ENCODE measurements at places on chromosomes 7 and 10.

DNA sequence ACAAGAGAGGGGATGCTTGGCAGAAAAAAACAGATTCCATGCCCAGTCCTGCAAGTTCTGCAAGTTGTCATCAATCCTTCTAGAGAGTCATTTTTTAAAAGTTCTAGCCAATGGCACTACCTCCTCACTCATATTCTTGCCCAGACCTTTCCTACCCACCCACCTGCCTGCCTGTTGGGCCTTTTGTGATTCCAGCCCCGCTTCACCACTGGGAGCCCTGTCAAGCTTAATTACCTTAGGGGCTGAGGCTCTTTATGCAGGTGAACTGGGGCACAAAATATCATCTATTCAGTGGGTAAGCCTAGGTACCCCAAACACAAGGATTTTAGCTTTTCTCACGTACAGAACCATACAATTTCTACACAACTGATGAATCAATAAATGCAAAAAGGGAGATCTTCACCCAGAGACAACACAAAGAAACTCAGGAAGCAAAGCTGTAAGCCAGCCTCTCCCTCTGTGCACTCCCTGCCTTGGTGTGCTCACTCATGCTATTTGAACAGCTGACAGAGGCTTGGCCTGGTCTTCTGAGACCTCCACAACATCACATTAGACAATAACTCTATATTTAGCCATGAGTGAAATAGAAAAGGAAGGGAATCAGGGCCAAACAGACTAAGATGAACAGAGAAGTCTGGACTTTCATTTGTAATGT is 222.6 kb downstream of the HTR7 start:
- no peak for DNase-seq

GRCh38 chr7:108063520-108063933 is 60.6 kb upstream of the LAMB1 start:
- no peak for DNase-seq

GRCh38 chr10:114632869-114633715 is 25.0 kb downstream of the ABLIM1 start:
- no peak for DNase-seq

DNA sequence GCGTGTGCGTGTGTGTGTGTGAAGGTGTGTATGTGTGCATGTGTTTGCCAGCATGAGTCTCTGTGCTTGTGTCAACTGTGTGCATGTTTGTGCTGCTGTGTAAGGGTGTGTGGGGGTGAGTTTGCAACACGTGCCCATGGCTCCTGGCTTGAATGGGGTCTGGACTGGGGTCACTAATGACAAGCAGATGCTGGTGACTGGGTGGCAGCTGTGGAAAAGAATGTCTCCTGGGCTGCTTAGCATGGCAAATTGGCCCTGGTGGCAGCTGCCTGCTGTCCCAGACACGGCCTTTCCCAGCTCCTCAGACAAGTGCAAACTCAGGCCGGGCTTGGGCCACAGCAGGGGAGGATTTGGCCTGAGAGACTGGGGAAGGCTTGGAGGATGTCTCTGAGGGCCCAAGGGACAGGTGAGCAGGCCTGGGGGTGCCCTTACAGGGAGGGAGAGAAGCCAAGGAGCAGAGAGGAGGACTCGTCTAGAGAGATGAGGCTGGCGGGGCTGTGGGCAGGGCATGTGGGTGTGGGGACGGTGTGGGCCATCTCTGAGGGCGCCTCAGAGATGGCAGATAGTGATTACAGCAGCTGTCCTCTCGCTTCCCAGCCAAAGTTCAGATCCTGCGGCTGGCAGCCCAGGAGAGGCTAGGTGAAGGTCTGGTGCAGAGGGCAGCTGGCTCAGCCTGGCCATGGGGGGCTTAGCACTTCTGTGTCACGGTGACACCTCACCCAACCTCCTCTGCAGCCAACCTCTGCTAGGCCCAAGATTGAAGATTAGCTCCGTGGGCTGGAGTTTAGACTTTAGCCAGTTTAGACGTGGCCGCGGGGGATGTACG is 1.5 kb downstream of the AQP1 start:
- no peak for DNase-seq

GRCh38 chr10:29435809-29436501 is 147.1 kb downstream of the LYZL1 start:
- DNase-seq = no peak

DNA sequence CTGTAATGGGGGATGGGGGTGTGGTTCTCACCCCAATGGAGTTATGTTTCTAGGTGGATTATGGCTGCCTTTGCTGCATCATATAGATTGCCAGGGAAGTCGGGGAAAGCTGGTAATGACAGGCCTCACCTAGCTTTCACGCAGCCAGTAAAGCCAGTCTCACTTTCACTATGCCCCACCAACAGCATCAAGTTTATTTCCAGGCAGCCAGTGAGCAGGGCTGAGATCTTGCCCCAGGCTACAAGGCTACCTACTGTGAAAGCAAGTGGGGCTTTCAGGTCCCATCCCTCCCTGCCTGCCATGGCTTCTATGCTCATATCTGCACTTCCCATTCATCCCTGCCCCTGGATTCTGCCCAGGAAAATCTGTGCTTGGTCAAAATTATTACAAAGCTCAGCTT is 61.7 kb upstream of the NXPH1 start:
- DNase-seq = no peak

- no peak for DNase-seq
Observed at GRCh38 chr7:152140560-152140959, 115.1 kb downstream of the GALNT11 start.

DNA sequence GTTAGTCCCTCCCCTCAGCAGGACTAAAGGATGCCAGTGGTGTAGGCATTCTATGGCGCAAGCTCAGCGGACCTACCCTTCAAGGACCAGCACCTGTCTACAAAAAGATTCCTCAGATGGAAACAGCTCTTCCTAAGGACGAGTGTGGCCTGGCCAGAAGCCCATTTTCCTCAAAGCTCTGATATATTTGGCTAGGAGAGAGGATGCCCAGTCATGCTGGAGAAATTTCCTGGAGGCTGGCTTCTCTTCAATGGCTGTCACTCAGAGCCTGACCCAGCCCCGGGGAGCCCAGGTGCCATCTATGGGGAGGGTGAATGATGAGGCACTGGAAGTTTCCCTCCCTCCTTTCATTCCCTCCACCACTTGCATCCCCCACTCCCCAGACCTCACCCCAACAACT is 111.5 kb downstream of the PLXNA4 start:
- DNase-seq = no peak

- no peak for DNase-seq
Observed at GRCh38 chr10:5465976-5466450, 33.4 kb downstream of the CALML5 start.

DNA sequence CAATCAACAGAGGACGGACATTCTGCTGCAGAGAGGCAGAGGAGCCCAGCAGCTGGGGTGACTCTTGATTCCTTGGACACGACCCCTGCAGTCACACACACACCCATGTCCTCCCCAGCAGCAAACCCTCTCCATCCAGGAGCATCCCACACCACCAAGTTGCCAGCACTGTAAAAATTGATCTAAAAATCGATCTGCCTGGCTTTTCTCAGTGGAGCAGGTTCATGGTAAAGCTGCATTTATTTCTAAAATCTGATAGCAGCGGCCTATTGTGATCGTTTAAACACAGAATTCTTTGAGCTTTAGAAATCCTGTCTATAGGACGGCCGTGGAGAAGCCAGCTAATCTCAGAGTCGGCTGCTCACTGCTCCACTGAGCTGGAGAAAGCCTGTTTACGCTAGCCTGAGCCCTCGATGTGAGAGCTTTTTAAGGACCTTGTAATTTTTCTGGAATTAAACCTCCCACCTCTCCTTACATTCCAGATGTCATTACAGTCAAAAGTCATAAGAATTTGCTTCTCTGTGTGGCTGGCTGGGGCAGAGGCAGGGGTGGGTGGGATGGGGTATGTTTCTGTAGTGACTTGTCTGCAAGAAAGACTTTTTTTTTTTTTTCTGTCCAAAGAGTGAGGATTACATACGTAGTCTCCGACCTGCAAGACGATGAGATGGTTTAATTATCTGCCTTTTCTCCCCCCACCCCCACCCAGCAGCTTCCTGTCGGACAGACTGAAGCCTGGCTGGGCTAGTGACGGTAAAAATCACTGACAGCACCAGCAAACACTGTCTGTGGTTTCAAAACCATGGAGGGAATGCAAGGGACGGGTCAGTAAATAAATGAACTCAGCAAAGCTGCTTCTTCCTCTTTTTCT is 31.6 kb downstream of the TRIM8 start:
- no peak for DNase-seq

DNA sequence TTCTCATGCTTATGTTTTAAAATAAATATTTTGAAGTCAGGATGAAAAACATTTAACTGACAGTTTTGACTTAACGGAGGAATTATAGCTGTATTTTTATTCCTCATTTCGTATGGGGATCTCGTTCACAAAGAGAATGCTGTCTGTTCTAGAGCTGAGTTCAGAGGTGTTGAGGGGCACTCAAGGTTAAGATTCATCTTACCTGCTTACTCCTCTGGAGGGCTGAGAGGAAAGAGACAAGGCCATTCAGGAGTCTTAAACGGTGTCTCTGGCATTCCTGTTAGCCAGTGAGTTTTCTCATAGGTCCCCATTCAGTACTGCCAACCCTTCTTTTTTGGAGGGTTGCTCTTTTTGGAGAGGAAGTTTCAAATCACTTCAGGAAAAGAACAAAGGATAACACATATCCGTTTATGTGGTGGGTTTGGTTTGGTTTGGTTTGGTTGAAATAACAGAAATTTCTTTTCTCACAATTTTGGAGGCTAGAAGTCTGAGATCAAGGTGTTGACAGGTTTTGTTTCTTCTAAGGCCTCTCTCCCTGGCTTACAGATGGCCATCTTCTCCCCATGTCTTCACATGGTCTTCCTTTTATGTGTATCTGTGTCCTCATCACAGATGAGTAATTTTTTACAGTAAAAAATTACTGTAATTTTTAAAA is 23.1 kb downstream of the CALHM2 start:
- no peak for DNase-seq

DNA sequence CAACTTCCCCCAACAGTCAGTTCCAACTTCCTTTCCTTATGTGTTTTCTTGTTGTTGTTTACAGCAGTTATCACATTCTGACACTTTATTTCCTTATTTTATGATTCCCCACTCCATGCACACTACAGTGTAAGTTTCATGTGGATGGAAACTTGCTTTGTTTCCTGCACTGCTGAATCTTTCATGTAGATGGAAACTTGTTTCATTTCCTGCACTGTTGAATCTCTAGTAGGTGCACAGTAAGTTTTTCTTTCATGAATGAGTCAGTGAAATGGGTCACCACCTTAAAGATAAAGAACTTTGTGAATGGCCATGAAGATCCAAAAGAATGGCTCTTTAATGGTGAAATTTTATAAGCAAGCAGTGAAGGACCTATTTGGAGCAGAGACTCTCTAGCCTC is 61.4 kb downstream of the SHOC2 start:
- DNase-seq = no peak

DNA sequence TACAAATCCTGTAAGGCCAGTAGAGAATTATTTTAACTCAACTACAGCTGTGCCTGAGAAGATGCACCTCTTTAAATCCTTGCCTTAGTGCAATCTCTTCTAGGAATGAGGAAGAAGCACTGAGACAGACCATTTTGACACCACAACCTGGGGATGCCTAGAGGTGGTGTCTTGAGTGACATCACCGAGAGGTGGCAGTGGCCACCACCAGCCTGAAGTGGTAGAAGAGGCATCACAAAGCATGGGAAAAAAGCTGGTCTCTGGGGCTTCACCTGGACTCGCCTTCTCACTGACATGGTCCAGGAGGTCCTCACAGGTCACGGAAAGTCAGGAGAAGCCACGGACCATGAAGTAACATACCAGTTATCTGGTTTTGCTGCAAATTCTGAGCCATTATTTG is 99.2 kb upstream of the PDLIM1 start:
- DNase-seq = no peak

DNA sequence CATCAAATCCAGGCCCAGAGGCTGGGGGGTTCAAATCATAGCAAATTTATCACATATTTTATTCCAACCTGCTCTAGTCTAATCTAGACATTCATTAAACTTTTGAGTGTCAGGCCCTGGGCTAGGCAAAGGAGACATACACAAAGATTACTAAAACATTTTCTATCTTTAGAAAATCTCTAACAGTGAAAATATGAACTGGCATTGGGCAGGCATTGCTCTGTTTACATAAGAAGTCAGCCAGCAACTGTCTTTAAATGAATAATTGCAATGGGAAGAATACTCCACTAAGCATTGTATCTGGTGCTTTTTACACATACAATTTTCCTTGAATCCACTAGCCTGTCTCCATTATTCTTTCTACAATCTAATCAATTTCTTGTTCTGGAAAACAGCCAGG is 222.5 kb upstream of the LRRN3 start:
- DNase-seq = no peak

- DNase-seq = no peak
Observed at GRCh38 chr7:141410353-141411000, 140.7 kb upstream of the AGK start.

GRCh38 chr10:125550362-125550761 is 132.6 kb downstream of the TEX36 start:
- no peak for DNase-seq

GRCh38 chr10:71483135-71483534 is 86.4 kb downstream of the CDH23 start:
- no peak for DNase-seq

DNA sequence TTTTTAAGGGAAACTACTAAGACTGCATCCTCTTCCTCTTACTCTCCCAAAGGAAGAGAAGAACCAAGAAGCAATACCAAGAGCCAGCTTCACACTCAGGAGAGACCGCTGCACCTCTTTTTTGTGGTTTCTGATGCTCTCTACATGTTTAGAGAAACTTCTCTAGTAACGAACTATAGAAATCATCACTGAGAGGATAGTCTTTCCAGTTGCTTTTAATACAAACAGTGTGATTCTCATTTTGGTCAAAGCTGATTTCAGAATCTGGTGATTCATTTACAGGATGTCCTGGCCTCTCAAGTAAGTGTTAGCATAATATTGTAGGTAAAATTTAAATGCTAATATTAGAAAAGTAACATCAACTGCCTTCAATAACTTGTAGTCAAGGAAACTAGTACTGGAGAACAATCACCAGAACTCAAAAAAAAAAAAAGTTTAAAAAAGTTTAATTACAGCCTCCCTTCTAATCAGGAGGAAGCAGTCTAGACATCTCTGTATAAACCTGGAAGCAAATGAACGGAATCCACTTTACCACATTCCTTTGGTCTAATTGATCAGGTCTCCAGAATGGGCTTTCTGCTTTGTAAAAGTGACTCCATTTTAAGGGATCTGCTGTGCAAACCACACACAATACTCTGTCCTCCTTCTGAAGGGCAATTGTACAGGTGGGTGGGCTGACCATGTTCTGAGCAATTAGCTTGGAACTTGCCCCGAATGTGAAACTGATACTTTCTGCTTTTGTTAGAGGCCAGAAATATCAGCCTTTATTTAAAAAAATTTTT is 3.0 kb downstream of the LAMB1 start:
- DNase-seq = no peak

DNA sequence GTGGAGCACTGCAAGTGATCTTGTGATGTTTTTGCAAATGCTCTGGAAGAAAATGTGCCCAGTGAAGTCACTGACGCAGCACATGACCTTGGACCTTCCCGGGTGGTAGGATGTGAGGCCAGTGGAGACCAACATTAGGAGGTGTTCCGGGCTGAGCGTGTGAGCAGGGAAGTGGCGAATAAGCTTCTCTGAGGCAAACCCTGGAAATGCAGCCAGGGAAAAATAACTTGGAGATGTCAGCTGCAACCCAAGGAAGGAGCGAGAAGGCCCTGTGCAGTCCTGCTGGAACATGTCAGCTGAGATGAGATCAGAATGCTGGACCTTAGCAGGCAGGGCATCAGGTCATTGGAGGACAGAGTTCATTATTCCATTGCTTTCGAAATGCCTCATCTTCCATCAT is 18.6 kb upstream of the SDK1 start:
- no peak for DNase-seq
